RKO (cell line): ENCODE measurements at places on chromosomes 4 and X.

- DNase-seq = no peak
Observed at GRCh38 chr4:7021930-7022664, 21.1 kb upstream of the TADA2B start.

- no peak for DNase-seq
Observed at GRCh38 chr4:124429746-124430250, 282.7 kb downstream of the ANKRD50 start.

DNA sequence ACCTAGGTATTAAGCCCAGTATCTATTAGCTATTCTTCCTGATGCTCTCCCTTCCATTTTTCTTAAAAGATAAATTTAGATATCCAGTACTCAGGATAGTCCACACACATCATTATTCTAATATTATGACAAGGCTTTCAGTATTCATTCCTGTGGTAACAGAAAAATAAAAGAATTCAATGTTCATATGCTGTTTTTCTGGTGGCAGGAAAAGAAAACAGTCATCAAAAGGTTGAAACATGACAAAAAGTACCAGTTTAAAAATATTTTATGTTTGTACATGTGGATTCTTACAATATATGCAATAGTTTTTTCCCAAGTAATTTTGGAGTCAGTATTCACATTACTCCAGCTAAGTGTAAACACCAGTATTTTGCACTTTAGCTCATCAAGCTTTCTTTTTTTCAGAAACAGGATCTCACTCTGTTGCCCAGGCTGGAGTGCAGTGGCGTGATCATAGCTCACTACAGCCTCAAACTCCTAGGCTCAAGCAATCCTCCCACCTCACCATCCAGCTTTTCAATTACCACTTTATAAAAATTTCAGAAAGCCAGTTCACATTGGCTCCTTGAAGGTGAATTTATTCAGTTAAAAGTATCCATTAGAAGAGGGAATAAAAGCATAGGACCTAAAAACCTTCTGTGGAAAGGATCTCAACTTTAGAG, 2.3 kb downstream of the APBB2 start:
- DNase-seq = no peak

- peak; percentile 35 for DNase-seq
Observed at GRCh38 chrX:9873952-9874351, 87.7 kb downstream of the SHROOM2 start.

GRCh38 chr4:189374176-189374575, 566.5 kb upstream of the FRG1 start:
- DNase-seq = no peak

- DNase-seq = no peak
Observed at GRCh38 chrX:1576201-1576992, 15.0 kb upstream of the AKAP17A start.

- no peak for DNase-seq
Observed at GRCh38 chr4:3836756-3837601, 70.8 kb downstream of the ADRA2C start.

- DNase-seq = no peak
Observed at GRCh38 chrX:130340271-130340670, 552 bp downstream of the SLC25A14 start.

DNA sequence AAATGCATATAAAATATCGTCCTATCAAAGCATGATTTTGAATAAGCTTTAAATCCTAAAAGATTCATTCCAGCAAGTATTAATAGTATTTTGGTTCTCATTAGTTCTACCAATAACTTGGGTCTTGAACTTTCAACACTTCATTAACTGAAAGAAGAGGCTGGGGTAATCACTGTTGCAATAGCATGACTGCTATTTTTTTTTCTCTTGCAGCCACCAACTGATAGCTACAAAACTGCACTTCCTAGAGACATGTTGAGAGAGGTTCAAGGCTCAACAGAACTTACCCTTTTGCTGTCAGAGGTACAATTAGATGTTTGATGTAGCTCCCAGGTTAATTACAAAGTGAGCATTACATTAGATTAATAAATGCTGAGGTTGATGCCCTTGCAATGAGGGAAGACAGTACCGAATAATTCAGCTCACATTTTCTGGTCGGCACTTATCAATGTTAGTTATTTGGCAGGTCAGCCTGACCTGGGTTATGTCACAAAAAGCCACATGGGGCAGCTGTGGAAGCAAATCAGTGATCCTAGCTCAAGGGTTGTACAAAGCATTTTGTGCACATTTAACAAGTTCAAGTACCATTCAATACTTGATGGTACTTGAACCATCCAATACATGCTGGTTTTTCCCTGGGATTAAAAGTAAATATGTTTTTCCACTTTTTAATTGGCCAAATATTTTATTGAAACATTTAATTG, 29.9 kb upstream of the TET2 start:
- no peak for DNase-seq

DNA sequence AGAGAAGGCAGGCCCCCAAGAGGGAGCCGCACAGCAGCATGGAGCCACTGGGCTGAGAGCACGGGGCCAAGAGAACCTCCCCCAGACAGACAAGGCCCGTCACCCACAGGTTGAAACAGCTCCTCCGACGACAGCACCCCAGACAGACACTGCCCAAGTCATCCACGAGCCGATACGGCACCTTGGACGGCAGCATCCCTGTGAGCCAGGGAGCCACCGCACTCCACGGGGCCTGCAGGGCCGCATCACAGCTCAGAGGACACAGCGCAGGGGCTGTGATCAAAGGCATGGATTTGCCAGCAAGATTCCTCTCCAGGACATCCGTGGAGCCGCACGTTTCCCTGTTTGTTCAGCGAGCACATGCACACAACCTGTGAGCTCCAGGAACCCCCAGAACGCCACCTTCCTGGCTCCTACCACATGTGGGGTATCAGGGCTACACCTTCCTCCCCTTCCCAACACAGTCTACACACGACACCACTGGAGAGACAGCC, 3.9 kb downstream of the CTBP1 start:
- no peak for DNase-seq

GRCh38 chrX:21305799-21306336, 68.3 kb upstream of the CNKSR2 start:
- no peak for DNase-seq

- DNase-seq = no peak
Observed at GRCh38 chrX:9668537-9668936, 97.1 kb downstream of the GPR143 start.

DNA sequence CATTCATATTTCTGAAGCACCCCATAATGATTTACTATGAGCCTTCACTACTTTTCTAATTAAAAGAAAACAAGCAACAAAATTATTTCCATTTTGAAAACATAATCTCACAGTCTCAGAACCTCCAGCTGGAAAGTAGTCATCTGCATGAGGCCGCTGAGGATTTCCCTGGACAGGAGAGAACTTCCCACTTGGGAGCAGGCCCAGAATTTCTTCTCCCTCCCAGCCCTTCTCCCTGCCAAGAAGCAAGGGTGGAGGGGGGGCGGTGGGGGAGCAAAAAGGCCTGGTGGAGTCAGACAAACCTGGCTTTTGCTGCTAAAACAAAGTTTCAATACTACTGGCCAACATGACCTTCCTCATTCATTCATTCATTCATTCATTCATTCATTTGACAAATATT, 167.3 kb downstream of the PJA1 start:
- DNase-seq = no peak

GRCh38 chrX:116757491-116757890, 294.7 kb upstream of the CT83 start:
- no peak for DNase-seq

- DNase-seq = no peak
Observed at GRCh38 chr4:3775005-3775404, 8.8 kb downstream of the ADRA2C start.

DNA sequence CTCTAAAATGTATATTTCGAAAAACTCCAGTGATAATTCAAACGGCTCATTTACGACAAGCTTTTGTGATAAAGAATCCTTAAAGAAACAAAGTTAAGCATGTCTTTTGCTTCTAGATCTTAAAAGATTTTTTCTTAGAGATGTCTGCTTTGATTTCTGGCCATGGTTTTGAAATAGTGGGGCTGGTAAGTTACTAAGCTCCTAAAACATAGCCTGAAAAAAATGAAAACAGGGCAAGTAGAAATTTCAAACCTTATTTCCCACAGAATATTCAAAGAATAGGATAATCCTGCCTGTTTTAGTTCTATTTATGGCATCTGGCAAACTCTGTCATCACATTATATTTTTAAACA, 318.3 kb downstream of the ARHGAP24 start:
- no peak for DNase-seq

DNA sequence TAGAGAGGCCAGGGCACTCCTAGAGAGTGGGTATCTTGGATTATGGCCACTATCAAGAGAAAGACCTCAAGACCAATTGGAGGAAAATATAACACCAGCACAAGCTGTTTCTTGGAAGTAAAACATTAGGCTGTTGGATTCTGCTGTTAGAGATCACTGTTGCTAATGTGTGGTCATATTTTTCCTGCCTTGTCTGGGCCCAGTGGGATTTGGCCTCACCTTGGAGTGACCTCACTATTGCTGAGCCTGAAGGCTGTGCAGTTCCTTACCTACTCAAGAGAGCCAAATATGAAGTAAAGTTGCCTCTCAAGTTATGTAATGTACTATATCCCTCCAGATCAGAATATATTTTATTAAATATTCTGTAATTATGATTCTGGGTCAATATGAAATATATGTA, 355.4 kb upstream of the CTSO start:
- no peak for DNase-seq

DNA sequence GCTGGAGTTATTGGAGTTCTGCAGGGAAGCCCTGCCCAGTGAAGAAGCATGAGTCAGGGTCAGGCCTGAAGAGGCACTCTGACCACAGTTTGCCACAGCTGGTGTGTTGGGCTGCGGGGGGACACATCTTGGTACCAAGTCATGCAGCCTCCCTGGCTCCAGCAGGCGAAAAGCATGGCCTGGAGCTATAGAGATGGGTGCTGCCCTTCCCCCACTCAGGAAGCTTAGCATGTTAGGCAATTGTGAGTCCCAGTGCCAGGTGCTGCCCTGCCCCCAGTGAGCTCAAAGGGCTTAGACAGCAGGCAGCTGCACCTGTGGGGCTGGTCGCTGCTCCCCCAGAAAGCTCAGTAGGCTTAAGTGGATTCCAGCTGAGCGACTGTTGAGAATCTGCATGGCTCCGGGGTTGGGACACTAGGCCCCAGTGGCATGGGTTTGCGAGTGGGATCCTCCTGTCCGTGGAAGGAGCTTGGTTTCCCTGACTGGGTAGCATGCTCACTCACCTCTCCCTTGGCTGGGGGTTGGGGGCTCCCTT, 755.5 kb downstream of the GLUD2 start:
- DNase-seq = no peak

DNA sequence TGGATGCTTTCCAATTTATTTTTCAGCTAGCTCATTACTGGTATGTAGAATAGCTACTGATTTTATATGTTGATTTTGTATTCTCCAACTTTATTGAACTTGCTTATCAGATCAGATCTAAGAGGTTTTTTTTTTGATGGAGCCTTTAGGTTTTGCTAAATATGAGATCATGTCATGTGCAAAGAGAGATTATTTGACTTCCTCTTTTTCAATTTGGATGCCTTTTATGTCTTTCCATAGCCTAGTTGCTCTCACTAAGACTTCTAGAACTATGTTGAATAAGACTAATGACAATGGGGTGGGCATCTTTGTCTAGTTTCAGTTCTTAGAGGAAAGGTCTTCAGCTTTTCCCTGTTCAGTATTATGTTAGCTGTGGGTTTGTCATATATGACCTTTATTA, 11.7 kb downstream of the MAGEE1 start:
- no peak for DNase-seq

DNA sequence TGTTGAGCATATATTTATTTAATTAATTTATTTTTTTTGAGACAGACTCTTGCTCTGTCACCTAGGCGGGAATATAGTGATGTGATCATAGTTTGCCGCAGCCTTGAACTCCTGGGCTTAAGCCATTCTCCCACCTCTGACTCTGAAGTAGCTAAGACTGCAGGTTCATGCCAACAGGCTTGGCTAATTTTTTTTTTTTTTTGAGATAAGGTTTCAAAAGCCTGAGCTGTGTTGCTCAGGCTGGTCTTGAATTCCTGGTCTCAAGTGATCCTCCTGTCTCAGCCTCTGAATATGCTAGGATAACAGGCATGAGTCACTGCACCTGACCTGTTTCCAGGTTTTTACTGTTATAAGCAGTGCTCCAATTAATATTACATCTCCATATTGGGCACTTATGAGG, 4.8 kb downstream of the ADD1 start:
- DNase-seq = no peak

DNA sequence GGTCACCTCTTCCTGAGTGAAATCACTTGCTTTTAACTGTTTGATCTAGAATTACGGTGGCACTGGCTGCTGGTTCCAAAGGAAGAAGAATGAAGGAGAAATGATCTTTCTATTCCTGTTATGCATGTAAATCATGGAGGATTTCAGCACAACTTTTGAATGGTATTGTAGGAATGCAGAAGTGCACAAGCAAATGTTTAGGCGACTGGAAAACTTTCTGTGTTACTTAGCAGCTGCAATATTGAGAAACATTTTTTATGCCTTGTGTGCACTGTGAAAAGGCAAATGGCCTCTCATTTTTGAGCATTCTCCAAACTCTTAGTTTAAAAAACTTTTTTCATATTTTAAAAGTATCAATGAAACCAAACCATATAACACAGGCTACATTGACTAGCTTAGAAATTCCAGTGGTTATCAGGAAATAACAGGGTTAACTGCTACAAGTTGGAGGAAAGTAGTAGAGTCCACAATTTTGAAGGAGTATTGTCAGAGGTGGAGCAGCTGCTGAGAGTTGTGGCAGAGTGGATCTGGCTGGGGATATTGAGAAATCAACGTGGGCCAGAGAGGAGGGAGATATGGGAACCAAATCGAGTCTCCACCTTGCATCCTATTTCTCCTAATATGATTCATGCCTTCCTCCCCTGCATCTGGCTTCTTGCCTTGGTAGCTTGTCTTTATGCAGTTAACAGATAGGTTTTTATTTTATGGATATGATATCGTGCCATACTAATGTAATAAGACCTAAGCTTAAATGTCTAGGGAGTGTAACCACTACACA, 32.0 kb upstream of the FHL1 start:
- DNase-seq = no peak

DNA sequence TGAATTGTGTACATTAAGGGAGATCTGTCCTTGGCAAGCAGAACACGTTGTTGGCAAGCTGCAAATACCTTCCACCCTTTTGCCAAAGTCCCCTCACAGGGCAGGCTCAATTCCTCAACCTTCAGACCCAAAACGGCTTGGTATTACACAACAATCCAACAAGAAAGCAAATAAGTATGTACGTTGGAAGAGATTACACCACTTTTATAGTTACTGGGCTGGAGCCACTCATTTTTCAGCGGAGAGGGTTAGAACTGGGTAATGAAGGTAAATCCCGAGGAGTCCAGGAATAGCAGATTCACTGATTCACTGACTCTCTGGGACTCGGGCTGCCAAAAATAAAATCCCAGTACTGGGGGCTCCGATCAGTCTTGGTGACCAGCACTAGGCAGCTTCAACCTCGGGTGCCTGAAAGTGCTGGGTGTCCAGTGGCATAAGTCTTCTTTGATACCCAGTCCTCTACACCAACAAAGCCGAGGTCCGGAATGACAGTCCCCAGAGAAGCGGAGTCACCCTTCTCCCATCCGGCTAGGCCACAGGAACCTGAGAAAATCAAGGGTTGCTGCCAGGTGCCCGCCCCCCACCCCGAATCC, 587 bp downstream of the TIMM8A start:
- peak; percentile 23 for DNase-seq

- peak; percentile 69 for DNase-seq
Observed at GRCh38 chr4:176789955-176790354, 2.8 kb downstream of the VEGFC start.
